Fibroblast of skin of left biceps (primary cell): ENCODE measurements at places on chromosomes 4 and X.
A peak's percentile ranks its signal among the peaks of the same experiment; 100 is the strongest.

DNA sequence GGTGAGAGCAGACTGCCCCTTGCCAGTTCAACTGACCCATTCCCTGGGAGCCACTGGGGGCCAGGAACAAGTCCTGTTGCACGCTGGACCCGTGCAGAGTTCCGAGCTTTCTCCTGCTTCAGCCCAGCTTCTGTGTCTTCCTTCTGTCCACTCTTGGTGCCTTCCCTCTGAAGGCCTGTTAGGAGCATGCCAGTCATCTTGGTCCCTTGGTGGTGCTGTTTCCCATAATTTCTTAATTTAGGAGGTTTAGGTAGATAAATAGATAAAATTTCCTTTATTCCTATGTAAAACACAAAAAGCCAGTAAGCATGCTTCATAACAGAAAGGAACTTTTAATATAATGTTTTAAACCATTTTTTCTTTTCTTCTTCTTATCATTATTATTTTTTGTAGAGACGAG, 672.7 kb downstream of the CCSER1 start:
- no peak for DNase-seq

- no peak for DNase-seq
Observed at GRCh38 chrX:154059729-154060245, 37.7 kb downstream of the MECP2 start.

- no peak for DNase-seq
Observed at GRCh38 chr4:123364906-123365305, 31.7 kb upstream of the SPRY1 start.

DNA sequence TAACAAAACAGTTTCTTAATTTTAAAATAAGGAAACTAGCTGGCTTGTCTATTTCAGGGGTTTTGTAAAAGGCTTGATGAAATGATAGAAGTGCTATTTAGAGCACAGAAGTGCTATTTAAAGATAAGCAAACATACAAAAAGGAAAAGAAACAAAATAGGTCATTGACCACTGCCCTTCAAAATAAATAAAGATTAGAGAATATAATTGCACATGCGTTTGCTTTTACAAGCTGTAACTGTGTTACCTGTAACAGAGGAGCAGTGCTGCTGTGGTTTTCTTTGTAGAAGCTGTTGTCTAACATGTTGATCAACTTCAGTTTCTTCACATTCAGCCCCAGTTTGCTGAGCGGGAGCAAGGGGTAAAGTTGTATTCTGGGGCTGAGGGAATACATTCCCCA, 63.5 kb downstream of the WNK3 start:
- no peak for DNase-seq

GRCh38 chrX:81120936-81121371, 80.8 kb downstream of the HMGN5 start:
- peak; percentile 9 for DNase-seq

GRCh38 chr4:108555701-108556100, 64.7 kb upstream of the RPL34 start:
- peak; percentile 38 for DNase-seq

DNA sequence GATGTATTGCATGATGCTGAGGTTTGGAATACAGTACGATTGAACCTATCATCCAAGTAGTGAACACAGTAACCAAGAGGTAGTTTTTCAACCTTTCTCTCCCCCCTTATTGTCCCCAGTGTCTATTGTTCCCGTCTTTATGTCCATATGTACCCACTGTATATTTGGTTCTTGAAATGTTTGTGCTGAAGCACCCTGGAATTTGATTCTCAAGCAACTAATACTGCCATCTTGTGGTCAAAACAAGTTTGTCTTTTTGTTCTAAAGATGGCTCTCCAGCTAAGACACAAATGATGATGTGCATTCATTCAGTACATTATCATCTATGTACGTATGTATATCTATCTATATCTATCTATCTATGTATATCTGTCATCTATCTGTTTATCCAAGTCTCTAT, 33.5 kb upstream of the DCX start:
- DNase-seq = no peak

DNA sequence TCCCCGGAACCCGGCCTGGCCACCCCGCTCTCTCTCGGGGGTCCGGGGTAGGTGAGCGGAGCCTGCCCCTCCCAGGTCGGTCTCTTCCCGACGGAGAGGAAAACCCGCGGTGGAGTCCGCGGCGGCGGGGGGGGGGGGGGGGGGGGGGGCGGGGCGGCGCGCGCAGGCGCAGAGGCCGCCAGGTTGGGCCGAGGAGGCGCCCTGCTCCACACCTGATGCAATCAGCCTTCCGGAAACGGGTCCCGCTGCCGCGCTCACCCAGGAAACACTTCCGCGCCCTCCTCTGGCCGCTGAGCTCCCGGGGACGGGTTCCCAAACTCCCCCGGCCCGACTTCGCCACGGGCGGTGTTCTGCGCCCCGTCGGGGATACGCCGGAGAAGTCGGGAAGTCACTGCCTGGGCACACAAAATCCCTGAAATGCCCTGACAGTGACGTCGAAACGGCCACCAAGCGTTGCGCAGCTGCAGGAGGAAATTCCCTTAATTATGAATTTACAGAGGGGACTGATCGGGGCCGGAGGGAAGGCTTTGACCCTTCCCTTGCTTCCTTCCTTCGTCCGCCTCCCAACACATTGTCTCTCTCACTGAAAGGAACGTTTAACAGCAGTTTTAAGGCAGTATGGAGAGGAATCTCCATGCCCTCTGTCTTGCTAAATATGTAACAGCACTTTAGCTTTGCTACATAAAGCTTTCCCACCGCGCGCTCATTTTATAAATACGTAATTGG, 2.1 kb upstream of the APBB2 start:
- no peak for DNase-seq

GRCh38 chr4:41559940-41560516, 22.1 kb downstream of the LIMCH1 start:
- DNase-seq = no peak

DNA sequence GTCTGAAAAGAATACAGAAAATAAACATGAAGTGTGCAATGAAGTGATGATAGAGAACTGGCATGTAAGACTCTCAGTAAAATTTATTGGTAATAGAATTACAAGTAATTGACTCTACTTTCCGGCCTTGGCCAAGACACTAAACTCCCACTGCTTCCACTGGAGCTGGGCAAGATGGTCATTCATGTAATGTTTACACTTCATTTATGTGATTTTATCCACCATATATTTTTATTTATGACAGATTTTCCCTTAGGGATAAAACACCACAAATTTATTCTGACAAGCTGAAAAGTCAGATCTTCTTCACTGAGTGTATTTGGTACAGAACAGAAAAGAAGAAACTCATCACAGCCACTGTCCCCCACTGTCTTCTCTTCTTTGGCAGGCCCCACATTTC, 191.9 kb downstream of the SLC39A8 start:
- DNase-seq = no peak

GRCh38 chrX:105803891-105804290, 18.4 kb upstream of the NRK start:
- no peak for DNase-seq

- DNase-seq = no peak
Observed at GRCh38 chr4:37958932-37959331, 1.3 kb upstream of the PTTG2 start.

DNA sequence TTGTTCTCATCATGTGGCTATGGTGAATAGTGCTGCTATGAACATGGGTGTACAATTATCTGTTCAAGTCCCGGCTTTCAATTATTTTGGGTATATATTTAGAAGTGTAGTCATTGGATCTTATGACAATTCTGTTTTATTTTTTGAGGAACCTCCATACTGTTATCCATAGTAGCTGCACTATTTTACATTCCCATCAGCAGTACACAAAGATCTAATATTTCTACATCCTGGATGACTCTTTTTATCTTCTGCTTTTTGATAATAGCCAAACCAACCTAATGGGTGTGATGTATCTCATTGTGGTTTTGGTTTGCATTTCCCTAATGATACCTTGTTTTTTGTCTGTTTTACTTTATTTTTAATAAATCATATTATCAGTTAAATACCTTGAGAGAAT, 12.9 kb upstream of the IL13RA1 start:
- no peak for DNase-seq

DNA sequence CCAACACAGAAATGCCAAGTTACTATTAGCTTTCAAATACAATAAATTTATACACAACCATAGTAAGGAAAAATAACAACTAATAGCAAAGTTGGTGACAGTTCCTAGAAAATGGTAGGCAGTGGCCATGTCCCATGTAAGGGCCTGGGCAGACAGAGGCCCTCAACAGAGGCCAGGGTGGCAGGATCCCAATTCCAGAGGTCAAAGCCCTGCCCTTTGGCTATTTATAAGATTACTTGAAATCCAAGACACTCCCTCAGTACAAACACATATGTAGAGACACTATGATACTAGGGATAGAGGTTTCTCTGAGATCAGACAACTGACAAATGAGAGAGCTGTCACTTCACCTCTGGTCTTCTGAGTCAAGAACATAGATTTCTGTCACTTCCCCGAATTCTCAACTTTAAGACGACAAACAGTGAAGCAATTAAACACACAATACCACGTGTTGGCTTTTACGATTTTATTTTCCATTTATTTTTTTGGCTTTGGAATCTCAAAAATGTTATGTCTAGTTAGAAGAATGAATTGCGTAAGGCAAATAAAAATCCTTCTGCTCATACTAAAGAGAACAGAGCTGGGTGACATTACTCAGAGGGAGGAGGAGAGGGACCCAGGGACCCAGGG, 16.3 kb upstream of the MAOB start:
- DNase-seq = no peak

- DNase-seq = no peak
Observed at GRCh38 chr4:7347981-7348380, 86.7 kb downstream of the PSAPL1 start.

DNA sequence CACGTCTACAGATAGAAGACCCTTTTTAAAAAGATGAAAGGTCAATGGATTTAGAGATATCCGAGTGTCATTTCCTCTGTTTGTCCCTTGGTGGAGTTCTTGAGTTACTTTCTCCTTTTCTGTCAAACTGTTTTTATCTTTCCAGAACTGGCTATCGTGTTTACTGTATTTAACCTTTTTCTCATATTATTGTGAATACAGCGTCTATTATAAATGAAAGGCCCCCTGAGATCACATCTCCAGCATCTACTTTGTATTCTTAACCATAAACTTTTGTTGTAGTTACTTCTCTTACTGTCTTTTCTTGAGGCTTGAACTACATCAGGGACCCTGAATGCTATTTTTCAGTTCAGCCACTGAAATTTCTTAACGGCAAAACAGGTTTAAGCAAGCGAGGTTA, 4.0 kb upstream of the PCDH7 start:
- no peak for DNase-seq

GRCh38 chrX:130893356-130894085, 9.5 kb downstream of the ENOX2 start:
- no peak for DNase-seq

DNA sequence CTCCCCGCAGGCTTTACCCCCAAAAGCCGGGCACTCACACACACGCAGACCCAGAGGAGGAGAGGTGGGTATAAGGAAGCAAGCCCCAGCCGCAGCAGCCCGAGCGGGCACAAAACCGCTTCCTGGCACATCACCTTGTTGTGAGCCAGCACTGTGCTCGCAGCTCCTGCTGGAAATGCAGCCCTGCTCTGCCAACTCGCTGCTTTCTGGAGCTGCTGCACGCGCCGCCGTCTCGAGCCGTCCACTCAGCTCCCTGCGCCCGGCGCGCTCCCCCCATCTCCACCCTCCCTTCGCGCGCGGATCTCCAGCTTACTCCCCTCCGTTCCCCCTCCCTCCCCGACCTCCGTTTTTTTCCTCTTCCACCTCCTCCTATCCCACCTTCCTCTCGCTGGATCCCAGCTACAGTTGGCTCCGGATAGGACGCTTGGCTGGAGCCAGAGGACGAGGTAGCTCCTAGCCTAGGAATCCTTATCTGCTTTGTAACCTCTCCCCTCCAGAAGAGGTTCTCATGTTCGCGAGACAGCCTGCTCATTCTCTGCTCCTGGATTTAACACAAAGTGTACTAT, at the start of gene SPOCK3:
TSS of gene SPOCK3 (minus strand) at position 179 of the 566 bp plus-strand sequence.
- DNase-seq = no peak

DNA sequence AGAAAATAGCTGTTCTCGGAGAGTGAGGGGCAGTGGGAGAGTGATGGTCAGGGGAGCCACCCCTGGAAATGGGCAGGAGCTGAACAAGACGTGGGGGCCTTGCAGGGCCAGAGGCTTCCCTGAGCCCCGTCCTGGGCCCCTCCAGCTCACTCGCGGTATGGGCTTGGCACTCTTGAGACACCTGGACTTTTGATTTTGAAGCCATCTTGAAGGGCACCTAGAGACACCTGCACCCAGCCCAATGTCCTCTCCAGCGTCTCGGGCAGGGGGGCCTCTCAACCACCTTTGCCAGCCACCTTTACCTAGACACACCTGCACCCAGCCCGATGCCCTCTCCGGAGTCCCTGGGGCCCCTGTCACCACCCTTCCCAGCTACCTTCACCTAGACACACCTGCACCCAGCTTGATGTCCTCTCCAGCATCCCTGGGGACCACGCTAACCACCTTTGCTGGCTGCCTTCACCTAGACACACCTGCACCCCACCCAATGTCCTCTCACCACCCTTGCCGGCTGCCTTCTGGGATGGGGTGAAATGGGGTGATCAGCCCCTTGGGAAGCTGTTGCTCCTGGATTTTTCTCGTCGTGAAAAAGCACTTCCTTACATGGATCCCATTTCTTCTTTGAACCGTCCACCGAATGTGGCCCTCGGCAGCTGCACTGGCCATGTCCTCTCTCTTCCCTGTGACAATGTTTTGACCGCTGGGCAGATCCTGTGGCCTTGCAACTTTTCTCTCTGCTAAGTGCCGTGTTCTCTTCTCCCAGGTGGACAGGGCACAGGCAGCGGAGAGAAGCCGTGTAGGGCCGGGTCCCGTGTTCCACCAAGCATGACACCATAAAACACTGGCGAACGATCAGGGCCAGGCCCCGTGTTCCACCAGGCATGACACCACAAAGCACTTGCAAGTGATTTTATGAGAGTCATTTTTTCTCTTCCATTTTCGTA, 47.5 kb downstream of the CPZ start:
- DNase-seq = no peak

DNA sequence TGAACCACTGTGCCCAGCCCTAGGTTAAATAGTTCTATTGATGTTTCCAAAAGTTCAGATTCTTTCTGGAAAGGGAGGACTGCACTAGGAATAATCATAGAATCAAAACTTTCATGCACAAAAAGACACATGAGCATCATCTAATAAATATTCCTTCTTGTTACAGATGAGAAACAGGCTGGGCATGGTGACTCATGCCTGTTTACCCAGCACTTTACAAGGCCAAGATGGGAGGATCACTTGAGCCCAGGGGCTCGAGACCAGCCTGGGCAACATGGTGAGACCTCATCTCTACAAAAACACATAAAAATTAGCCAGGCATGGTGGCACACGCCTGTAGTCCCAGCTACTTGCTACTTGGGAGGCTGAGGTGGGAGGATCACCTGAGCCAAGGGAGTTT, 27.7 kb downstream of the LARP7 start:
- DNase-seq = no peak

- DNase-seq = no peak
Observed at GRCh38 chr4:133823177-133823576, 378.4 kb downstream of the PABPC4L start.

GRCh38 chr4:121154103-121154515, 10.0 kb downstream of the TNIP3 start:
- no peak for DNase-seq

GRCh38 chr4:118345813-118346212, 7.0 kb downstream of the PRSS12 start:
- no peak for DNase-seq

GRCh38 chr4:7788193-7788592, 151.5 kb downstream of the AFAP1 start:
- DNase-seq = no peak
